CD4-positive, alpha-beta T cell treated with Interleukin-4 for 1 hour (primary cell): ENCODE measurements at places on chromosomes 3 and 15.

GRCh38 chr3:100696161-100696560 is 13.1 kb upstream of the TFG start:
- DNase-seq: no peak

DNA sequence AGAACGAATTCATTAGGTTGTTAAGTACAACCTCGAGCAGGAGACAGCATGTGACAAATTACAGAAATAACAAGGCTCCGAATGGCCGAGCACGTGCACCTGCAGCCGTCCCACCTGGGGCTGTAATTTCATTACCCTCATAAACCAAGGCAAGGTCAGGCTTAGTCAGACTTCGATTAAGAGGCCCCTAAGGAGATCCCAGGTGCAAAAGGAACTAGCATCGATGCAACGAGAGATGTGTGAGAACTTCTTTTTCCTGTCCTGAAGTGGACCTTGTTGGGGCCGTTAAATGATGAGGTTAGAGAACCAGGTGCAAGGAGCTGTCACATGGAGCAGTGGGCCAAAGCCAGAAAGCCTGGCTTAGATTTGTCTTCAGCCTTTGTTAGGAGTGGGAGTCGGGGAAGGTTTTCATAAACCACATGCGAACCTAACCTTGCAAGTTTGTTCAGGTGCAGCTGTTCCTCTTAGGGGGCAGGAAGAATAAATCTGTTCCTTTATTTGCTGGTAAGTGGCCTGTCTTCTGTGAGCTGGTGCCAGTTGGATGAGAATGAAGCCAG is 559.9 kb upstream of the MCTP2 start:
- no peak for DNase-seq

DNA sequence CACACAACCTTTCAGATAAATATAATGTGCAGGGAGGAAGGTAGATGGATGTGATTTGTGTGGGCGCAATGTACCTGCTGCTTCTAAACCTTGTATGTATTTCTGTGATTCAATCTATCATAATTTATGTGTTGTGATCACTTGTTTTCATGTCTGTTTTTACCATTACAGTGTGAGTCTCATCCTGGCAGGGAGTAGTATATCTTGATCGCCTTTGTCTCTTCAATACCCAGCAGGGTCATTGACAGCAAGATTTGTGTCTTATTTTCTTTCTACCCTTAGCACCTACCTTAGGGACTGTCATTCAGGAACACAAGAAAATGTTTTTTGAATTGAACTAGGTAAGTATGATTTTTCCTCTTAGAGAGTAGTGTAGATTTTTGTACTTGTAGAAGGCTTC is 83.7 kb upstream of the SELENOK start:
- DNase-seq: no peak

GRCh38 chr15:69980341-69981059 is 117.2 kb downstream of the TLE3 start:
- DNase-seq: no peak

DNA sequence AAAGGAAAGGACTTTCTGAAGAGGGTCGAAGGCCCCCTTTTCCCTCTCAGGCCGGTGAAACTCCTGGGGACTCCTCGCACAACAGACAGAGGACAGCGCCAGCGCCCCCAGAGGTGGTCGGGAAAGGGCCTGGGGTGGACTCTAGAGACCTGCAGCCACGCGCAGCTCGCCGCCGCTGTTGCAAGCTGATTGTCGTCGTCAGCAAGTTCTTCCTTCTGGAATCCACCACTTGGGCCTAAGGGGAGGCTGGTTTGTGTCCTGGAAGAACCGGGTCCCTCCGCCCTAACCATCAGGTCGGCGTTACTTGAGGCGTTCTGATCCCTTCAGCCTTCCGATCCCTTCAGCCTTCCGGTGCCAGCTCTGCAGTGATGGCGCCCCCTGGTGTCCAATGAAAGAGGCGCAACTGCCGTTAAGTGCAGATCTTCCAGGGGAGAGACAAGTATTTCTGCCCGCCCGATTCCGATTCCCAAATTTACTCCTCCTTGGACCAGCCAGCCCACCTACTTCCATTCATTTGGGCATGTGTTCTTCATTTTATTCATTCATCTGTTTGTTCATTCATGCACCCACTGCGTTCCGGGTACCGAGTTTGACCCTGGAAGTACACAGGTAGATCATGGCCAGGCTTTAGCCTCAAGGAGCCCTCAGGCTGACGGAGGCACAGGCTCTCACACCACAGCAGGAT is 77.2 kb upstream of the SLC6A11 start:
- DNase-seq: peak; percentile 62
